ENCODE measurements at places on chromosomes 4 and X.

DNA sequence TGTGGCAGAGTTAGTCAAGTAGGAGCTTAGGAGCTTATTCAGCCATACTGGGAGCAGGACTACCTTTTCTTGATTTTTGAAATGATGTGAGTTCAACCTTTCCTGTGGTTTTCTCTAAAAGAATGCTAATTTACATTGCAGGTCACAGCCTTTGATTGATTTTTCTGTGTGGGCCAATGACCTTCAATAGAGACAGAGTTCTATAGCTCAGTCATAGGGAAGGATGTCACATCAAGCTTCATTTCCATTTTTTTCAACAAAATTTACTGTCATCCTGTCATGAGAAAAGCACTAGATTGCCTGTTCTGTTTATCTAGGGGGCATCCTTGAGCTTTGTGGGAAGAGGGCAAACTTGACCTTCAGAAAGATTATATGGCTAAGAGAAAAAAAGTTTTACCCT is 448.7 kb downstream of the MID1IP1 start:
- no peak for DNase-seq

DNA sequence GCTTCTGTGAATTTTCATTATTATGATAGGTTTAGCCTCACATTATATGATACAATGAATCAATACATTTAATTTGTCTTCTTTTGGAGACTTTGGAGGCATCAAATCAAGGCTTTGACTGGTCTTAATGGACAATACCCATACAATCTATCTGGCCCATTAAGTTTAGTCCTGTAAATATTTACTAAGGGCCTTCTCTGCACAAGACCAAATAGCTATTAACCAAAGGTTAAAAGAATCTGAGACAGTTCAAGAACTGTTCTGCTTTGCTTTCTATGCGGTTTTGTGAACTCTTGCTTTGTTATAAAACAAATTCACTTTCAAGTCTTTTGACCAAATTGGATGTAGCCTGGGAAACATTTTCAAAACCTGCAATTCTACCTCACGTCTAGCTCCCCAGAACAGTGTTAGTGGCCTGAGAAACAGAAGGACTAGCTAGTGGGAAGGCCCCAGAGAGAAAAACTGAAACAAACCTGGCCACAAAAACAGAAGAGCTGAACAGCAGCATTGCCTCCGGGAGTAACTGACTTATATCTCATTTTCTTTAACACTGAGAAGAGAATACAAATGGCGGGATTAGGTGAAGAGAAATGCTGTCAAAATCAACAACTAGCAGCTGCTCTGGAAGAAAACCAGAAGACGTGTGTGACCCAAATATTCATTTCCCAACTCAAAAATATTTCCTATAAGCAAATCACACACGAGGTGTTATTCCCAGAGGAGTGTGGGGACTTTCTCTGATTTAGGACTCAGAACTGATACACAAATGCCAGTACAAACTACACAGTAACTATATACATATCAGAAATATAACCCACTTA is 548 bp downstream of the TLR1 start:
- peak; percentile 2 for DNase-seq

DNA sequence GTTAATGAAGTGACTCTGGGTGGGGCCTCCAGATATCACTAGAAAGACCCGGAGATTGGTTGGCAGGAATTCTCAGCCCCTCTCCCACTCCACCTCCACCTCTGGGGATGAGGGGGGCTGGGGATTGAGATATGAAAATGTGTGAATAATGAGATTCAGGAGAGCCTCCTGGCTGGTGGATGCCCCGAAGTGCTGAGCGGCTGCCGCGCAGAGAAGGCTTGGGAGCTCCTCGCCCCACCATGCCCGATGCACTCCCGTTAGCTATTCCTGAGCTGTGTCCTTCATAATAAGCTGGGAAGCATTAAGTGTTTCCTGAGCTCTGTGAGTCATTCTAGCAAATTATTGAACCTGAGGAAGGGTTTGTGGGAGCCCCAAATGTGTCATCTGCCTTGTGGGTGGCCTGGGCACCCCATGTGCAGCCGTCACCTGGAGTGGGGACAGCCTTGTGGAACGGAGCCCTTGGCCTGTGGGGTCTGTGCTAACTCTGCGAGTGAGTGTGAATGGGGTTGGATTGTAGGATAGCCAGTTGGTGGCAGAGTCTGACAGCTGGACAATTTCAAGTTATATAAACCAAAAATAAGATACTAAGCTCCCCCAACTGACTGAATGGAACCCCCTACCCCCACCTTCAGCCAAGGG is 4.4 kb upstream of the MAEA start:
- no peak for DNase-seq

GRCh38 chr4:39118034-39118658 is 56.1 kb downstream of the KLHL5 start:
- no peak for DNase-seq

DNA sequence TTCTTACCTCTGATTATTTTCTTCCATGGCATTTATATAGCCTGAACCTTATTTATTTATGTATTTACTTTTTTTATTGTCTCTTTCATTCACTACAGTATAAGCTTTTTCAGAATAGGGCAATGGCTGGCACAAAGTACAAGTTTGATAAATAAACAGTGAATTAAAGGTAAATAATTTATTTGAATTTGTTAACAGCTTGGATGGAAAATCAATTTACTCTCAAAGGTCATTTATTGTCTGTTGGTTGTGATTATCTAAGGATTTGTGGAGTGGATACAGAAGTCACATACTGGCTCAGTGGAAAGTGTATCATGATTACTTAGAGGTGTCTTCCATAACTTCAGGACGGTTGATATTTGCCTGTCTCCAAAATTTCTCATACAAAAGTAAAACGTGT is 2472.9 kb downstream of the PCDH7 start:
- DNase-seq = no peak

- DNase-seq = peak; percentile 8
Measured at GRCh38 chrX:133792198-133792953, 193.0 kb downstream of the GPC3 start.

- no peak for DNase-seq
Measured at GRCh38 chrX:8374041-8374825, 90.4 kb upstream of the VCX3B start.

GRCh38 chr4:114040319-114041116 is 61.1 kb upstream of the ARSJ start:
- no peak for DNase-seq

DNA sequence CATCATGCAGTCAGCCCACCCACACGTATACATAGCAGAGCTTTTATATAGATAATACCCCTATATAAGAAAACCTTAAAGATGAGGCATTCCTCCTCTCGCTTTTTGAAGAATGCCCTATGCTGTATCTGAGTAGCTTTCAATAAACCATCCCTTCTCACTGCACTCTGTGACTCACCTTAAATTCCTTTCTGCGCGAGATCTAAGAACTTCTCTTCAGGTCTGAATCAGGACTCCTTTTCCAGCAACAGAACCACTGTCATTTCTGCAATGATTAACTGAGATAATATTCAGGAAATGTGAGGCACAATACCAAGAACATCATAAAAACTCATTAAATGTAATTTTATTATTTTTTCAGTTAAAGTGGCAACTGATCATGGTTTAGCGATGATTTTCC is 76.4 kb upstream of the DCLK2 start:
- DNase-seq = no peak

GRCh38 chr4:127856196-127856812 is 24.4 kb upstream of the PLK4 start:
- DNase-seq = no peak

GRCh38 chr4:154039435-154040343 is 250.8 kb upstream of the SFRP2 start:
- no peak for DNase-seq

- peak; percentile 40 for DNase-seq
Measured at GRCh38 chrX:17590892-17591740, 146.2 kb upstream of the SCML1 start.

DNA sequence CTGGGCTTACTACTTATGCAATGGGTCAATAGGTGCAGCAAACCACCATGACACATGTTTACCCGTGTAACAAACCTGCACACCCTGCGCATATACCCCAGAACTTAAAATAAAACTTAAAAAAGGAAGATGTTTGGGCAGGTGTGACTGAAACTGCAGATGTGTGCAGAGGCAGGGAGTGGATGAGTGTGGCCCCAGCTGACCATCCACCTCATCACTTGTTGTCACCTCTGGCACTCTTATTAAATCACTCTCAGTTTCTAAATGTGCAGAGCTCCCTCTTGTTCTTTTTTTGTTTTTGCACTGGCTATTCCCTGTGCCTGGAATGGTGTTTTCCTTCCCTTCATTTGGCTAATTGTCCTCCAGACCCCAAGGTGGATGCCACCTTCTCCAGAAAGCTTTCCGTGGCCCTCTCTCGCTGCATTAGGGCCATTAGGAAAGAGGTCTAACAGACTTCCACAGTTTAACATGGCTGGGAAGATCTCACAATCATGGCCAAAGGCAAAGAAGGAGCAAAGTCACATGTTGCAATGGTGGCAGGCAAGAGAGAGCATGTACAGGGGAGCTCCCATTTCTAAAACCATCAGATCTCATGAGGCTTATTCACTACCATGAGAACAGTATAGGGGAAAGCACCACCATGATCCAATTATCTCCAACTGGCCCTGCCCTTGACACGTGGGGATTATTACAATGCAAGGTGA is 58.5 kb downstream of the SLC2A9 start:
- no peak for DNase-seq

DNA sequence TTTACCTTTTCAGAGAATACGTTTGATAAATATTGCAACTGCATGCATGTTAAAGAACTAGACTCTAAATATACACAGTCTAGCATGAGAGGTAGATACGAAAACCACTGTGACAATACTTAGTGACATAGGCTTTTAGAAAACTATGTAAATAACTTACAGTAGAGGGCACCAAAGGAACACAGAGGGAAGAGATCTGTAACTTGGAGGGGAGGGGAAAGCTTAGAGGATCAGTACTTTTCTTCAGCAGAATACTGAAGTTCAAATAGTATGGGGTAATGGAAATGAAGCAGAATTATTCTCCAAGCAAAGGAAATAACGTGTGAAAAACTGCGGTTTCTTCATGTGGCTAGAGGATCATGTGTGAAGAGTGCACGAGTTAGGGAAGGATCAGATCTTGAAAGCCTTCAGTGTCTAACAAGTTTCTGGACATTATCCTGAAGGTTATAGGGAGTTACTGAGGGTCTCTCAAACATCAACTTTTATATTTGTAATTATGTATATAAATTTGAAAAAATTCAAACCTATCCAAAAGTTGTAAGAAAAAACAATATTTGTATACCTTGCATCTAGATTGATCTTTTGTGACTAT is 264.3 kb downstream of the NPFFR2 start:
- DNase-seq = no peak

DNA sequence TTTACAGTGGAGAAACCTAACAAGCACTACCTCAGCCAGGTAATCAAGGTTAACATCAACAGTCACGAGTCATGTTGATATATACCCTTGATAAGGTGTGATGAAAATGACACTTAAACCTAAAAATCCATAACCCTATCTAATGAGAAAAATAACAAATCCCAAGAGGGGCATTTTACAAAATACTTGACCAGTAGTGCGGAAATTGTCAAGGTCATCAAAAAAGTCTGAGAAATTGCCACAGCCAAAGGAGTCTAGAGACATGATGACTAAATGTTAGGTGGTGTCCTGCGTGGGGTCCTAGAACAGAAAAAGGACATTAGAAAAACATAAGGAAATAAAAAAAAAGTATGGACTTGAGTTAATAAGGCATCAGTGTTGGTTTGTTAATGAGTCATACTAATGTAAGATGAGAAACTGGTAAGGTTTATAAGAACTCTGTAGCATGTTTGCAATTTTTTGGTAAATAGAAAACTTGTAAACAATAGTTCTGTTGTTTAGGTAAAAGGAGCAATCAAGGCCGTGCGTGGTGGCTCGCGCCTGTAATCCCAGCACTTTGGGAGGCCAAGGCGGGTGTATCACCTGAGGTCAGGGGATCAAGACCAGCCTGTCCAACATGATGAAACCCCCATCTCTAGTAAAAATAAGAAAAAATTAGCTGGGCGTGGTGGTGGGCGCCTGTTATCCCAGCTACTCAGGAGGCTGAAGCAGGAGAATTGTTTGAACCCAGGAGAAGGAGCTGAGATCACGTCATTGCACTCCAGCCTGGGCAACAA is 2.9 kb downstream of the RPL36A start:
- no peak for DNase-seq

DNA sequence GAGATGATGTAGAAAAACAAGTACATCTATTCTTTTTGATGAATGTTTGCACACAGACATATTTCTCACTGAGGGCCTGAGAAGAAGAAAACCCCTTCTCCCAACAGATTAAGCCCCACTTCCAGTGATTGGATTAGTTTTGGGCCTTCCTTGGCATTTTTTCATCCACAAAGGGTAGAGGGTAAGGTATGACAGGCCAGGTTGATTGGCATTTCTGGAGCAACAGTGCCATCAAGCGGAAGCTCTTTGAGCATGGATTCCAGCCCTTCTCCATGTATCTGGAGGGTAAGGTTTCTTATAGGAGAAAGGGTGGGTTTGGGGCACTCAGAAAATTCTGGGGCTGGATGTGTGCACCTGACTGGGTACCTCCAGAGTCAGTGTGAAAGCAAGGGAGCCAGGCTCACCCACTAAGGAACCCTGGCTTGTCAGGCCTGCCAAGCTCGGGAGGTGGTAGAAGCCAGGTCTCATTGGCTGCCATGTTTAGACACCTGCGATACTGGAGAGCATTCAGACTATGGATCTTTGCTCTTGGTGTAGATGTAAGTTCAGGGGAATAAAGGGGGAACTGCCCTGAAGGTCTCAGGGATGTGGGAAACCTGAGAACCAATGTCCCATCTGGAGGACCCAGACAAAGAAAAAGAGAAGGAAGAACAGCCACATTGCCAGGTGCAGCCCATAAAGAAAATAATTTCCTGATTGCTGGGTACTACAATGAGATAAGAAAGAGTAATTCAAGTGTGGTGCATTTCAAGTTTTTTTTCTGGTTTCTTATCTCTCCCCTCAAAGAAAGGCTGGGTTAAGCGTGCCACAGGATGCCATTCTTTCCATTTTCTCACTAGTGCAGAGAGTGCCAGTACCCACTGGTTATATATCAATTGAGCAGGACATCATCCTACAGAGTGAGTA is 222.3 kb upstream of the AGTR2 start:
- DNase-seq = no peak

- DNase-seq = no peak
Measured at GRCh38 chr4:21819086-21819485, 129.5 kb downstream of the KCNIP4 start.

- no peak for DNase-seq
Measured at GRCh38 chr4:100060765-100061416, 110.8 kb upstream of the H2AZ1 start.

GRCh38 chr4:78568640-78569305 is 17.2 kb downstream of the ANXA3 start:
- DNase-seq = no peak

GRCh38 chr4:159765382-159765781 is 662.5 kb downstream of the RAPGEF2 start:
- DNase-seq = no peak

GRCh38 chrX:132001127-132001526 is 22.0 kb upstream of the STK26 start:
- DNase-seq = no peak

DNA sequence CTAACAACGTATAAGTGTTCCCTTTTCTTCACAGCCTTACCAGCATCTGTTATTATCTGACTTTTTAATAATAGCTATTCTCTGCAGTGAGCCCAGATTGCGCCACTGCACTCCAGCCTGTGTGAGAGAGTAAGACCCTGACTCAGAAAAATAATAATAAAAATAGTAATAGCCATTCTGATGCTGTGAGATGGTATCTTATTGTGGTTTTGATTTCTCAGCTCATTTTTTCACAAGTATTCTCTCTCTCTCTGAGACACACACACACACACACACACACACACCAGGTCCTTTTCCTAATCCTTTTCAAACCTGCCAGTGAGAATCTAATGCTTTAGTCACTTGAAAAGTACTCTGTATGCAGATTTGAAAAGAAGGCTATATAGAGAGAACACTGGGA is 89.8 kb downstream of the CHIC2 start:
- no peak for DNase-seq

GRCh38 chrX:21645431-21645830 is 12.7 kb downstream of the KLHL34 start:
- no peak for DNase-seq
